OCI-M1 (cell line): ENCODE measurements at places on chromosomes 3 and 15.

- no peak for DNase-seq
These were observed 377.9 kb downstream of the GAP43 start for GRCh38 chr3:116001151-116001621.

- DNase-seq, result no peak
These were observed 64.8 kb upstream of the PCSK6 start for GRCh38 chr15:101554115-101554915.

- peak; percentile 76 for DNase-seq
These were observed 768 bp upstream of the SEMA5B start for GRCh38 chr3:123028233-123028828.

DNA sequence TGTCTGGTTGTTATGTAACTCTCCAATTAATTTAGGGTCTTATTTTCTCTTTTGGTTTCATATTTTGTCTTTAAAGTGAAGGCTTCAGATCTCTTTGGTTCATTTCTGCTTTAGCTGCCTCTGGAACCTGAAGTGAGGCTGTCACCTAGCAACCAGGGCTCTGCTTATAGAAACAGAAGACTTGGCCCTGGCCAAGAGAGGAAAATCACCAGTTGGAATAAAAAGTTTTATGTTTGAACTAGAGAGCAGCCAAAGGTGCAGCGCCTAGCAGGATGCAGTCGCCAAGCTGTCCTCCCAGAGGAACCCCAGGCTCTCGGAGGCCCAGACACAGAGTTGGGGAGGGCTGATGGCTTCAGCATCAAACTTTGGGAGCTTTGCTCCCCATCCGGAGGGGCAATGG, 41.1 kb downstream of the LYZL4 start:
- DNase-seq, result no peak

GRCh38 chr3:56320883-56321282, 147.4 kb downstream of the ERC2 start:
- DNase-seq, result no peak

- no peak for DNase-seq
These were observed 188.2 kb downstream of the ITPR1 start for GRCh38 chr3:4681301-4681700.

- DNase-seq, result no peak
These were observed 30.5 kb upstream of the ATP13A3 start for GRCh38 chr3:194517333-194517732.

DNA sequence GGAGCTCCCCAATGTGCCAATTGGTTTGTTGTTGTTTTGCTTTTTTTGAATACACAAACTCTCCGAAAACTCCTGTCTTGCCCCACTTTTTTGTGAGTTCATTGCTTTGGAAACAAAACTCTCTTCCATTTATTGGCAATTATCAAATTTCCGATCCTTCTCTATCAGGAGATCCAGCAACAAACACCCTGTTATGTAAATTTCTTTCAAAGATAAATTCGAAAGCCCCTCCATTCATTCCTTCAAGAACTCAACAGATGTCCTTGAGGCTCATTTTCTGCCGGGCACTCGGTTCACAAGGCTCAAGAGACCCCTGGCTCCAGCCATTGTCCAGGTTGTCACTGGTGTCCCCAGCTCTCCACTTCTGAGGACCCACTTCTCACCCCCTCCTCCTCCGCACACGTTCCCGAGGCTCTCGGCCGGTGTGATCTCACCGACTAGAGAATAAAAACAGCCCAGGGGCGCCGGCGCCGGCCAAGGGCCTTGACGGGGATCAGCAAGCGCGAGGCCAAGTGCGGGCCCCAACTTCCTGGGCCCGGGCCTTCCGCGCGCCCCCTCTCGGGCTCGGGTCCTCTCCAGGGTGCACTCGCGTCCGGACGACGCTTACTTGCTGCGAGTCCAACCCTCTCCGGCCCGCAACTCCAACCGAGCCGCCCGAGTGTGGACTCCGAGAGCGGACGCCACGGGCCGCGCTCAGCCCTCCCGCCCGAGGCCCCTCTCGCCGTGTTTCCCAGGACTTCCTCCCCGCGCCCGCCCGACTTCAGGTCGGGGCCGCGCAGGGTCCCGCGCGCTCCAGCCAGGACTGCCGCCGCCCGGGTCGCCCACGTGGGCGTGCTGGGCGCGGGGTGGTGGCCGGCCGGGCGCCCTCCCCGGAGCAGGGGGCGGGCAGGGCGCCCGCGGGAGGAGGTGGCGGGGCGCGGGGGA, 533 bp upstream of the SMAD3 start:
- DNase-seq, result no peak

- no peak for DNase-seq
These were observed 61.4 kb downstream of the SMAD6 start for GRCh38 chr15:66763186-66764071.

DNA sequence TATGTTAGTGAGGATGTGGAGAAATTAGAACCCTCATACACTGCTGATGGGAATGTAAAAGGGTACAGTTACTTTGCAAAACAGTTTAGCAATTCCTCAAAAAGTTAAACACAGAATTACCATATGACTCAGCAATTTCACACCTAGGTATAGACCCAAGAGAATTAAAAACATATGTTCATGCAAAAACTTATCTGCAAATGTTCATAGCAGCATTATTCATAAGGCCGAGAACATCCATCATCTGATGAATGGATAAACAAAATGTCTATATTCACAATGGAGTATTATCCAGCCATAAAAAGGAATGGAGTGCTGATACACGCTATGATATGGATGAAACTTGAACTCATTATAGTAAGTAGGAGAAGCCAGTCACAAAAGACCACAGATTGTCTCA, 10.3 kb downstream of the SEC13 start:
- no peak for DNase-seq

- DNase-seq, result no peak
These were observed 131.8 kb downstream of the SMAD6 start for GRCh38 chr15:66833803-66834202.

- DNase-seq, result no peak
These were observed 441.3 kb downstream of the TBL1XR1 start for GRCh38 chr3:176755977-176756376.

DNA sequence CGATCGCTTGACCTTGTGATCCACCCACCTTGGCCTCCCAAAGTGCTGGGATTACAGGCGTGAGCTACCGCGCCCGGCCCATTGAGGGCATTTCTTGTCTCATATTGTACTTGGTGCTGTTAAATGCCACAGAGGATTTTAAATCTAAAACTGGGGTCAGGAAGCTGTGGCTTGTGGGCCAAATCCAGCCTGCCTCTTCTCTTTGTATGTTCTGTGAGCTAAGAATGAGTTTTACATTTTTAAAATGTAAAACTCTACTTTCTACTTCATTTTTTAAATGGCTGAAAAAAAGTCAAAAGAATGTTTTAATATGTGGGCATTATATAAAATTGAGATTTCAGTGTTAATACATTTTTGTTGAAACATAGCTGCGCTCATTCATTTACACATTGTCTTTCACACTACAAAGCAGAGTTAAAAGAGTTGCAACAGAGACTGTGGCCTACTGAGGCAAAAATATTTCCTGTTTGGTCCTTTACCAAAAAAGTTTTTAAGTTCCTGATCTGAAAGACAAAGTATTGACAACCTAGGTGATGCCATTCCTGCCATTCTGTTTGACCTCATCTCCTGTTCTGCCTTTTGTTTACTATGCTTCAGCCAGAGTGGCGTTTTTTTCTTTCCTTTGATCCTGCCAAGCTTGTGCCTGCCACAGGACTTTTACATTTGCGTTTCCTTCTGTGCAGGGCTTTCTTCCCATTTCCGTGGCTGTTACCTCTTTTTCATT, 50.4 kb downstream of the PDCD6IP start:
- DNase-seq, result no peak

- DNase-seq, result peak; percentile 51
These were observed 544.9 kb downstream of the NSUN3 start for GRCh38 chr3:94607778-94608177.

GRCh38 chr3:85255949-85256348, 297.2 kb downstream of the CADM2 start:
- no peak for DNase-seq

DNA sequence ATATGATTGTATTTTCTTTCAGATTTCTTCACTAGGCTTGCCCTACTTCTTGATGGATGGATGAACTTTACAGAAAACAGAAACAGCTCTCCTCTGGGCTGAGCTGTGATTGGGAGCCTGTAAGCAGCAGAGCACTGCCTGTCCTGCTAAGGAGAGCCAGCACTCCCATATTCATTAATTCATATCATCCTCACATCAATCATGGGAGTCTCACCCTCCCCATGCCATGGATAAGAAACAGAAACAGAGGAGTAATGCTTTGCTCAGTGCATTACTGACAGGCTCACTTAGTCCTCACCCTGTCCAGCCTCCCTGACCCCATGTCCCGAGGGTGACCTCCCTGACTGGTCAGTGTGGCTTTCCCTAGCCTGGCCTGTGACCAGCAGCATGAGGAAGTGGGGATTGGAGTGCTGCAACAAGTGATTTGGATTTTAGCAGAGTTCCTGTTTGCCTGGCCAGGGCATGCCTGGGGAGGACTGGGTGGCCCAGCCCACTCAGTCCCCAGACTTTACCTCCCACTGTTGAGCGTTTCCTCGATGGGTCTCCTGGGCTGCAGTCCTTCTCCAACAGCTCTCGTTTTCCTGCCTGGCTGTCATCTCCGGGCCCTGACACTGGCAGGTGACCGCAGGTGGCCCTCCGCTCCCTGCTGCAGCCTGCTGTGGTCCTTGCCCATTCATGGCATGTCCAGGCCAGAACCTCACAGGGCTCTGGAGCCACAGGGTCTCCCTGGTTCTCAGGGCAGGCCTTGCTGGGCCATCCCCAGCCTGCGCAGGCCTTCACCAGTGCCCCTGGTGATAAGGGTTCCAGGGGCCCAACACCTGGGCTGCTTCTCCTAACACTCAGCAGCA, 1.3 kb upstream of the TMIE start:
- DNase-seq, result peak; percentile 15

DNA sequence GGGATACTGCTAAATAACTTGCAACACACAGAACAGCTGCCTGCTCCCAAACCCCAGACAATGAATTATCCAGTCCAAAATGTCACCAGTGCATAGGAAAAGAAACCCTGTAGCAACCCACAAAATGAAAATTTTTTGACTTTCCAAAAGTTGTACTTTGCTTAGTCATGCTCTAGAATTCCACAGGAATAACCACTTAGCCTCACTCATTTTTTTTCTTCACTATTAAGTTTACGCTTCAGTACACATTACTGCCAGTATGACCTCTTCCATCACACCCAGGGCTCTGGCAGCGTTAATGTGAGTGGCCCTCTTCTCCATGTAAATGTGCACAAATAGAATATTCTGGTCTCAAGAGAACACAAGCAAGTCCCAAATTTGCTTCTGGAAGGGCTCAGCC, 259.8 kb downstream of the MAGI1 start:
- no peak for DNase-seq

DNA sequence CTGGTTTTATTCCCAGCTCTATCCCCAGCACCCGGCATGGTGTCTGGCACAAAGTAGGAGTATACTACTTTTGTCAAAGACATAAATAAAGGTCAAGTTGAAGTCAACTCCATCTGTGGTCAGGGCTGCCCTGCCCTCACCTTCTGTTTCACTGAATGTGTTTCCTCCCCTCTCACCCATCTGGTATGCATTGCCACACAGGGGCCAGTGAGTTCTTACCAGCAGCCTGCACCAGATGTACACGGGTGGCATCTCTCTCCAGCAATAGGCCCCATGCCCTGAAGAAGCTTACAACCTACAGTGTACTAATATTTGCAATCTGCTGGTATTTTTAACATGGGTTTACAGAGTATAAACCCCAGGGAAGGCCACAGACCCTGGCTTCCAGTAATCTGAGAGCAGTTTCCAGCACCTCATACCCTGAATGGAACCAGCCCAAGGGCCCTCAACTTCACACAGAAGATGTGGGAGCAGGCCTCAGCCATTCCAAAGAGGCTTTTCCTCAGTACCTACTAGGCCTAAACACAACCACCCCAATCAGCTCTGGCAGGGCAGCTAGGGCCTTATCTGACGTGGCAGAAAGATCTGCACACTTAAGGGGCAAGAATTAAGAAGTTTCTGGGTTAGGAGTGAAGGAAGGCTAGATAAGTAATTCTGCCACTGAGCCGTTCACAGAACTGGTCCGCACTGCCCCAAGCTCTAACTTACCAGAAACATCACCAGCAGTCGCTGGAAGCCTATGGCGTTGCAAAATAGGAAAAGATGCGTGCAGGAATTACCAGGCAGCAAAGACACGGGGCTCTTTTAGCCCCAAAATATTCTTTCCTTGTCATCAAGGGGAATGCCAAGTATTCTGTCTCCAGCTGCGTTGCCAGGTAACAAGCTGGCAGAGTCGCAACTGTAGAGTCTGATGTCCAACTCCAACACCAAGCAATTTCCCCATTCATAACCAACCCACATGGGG, 2.1 kb downstream of the IDH2 start:
- peak; percentile 47 for DNase-seq

GRCh38 chr3:46664188-46664970, 29.1 kb downstream of the ALS2CL start:
- no peak for DNase-seq

DNA sequence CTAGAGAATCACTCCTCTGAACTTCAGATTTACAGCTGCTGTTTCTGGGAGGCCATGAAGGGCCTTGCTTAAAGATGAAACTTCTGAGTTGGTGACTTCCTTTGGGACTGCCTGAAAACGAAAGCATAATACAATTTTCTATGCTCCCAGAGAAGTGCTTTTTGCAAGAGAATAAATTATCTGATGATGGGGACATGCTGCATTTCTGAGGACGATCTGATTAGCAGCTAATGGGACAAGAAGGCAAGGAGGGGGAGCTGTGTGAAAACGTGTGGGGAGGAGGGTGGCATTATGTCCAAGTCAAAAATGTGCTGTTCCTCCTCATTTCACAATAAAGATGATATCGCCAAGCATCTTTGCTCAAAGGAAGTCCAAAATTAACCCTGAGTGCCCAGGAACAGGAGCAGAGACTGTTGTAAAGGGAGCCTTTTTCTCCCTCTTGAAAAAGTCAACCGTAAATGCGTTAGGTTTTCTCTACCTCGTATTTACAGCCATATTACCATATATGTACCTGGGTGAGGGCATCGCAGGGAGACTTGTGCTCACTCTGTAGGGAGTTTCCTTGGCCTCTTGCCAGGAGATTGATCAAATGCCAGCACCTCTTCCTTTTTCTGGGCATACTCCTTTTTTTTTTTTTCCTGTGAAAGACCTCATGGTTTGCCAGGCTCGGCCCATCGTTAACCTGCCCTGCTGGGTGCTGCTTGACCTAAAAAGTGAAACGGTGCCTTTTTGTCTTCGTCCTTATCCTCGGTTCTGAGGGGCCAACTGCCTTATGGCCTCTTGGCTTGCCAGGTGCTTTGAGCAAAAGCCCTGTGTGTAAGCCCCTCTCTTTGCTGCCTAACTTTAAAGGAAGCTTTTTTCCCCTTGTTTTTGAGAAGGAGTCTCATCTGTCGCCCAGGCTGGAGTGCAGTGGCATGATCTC, 11.5 kb downstream of the ITPR1 start:
- peak; percentile 94 for DNase-seq

- no peak for DNase-seq
These were observed 951 bp downstream of the POMGNT2 start for GRCh38 chr3:43104660-43105595.

DNA sequence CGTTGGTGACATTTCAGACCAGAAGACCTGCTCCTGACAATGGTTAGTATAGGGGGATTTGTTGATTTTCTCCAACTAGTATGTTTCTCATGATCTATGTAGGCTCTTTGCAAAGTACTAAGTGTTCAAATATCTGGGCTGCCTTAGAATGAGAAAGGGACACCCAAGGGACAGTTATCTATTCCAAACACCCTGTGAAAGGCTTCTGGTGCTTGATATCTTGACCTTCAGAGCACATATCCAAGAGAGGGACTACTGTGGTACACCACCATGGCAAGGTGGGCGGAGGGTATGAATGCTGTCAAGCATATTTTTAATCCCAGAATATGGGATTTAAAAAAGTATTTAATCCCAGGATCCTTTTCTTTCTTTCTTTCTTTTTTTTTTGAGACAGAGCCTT, 1.1 kb downstream of the FANCD2OS start:
- peak; percentile 25 for DNase-seq
